ENCODE measurements at places on chromosomes 1 and 21.

DNA sequence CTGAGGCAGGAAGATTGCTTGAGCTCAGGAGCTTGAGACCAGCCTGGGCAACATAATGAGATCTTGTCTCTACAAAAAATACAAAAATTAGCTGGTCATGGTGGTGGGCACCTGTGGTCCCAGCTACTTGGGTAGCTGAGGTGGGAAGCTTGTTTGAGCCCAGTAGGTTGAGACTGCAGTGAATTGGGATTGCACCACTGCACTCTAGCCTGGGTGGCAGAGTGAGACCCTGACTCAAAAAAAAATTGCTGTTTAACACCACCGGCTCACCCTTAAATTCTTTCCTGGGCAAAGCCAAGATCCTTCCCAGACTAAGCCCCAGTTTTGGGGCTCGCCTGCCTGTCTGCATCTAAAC lies 6.6 kb upstream of the NSUN4 start:
- DNase-seq = no peak

GRCh38 chr1:80509965-80510522 lies 1290.7 kb upstream of the ADGRL2 start:
- no peak for DNase-seq

GRCh38 chr1:212700892-212701819 lies 1.5 kb upstream of the BATF3 start:
- DNase-seq = no peak

- no peak for DNase-seq
Measured at GRCh38 chr1:243393096-243393495, 137.3 kb downstream of the SDCCAG8 start.

DNA sequence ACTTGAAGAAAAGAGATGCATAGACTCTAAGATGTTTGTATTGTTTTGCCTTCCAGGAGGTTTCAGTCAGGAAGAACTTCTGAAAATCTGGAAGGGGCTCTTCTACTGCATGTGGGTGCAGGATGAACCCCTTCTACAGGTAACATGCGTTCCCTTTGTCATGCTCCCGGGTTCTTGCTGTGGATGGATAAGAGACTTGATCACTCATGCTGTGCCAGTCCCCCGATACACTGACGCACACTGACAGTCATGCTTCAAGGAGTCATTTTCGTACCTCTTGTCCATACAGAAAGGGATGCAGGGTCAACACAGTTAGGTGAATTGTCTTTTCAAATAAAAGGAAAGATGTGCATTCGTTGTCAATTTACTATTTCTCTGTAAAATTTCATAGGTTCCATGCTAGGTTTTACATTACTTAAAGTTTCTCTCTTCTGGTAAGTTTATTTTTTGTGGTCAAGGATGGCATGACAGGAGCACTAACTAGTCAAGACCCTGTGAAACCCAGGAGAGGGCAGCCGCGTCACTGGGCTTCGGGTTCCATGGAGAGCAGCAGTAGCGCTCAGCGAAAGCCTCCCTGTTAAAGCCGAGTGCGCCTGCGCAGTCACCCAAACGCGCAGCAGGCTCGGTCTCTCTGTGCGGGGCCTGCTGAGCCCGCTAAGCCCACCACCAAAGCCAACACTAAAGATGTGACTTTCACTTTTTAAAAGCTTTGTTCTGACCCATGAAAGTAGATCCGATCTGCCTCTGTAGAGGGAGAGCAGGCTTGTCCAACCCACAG lies 10.7 kb downstream of the RRP1B start:
- no peak for DNase-seq

DNA sequence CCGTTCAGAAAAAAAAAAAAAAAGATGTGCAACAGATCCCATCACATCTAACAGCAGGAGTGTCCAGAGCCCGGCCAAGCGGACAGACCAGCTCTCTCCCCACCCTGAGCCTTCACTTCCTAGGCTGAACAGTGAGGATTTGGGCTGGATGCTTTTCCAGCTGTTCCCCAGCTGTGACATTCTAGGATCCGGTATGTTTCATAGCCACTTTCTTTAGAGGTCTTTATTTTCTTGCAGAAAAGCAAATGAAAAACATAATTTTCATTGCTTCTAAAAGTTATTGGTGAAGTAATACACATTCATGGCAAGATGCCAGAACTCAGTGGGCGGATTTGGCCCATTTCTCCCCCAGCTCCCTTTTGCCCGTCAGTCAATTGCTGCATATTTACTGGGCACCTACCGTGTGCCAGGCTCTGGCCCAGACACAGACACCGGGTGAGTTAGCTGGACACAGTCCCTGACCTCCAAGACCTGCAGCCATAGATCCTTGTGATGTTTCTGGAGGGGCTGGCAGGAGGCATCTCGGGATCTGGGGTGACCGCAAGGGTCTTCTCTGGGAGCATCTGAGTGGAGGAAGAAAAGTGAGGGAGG lies 213.7 kb upstream of the VAMP3 start:
- no peak for DNase-seq

DNA sequence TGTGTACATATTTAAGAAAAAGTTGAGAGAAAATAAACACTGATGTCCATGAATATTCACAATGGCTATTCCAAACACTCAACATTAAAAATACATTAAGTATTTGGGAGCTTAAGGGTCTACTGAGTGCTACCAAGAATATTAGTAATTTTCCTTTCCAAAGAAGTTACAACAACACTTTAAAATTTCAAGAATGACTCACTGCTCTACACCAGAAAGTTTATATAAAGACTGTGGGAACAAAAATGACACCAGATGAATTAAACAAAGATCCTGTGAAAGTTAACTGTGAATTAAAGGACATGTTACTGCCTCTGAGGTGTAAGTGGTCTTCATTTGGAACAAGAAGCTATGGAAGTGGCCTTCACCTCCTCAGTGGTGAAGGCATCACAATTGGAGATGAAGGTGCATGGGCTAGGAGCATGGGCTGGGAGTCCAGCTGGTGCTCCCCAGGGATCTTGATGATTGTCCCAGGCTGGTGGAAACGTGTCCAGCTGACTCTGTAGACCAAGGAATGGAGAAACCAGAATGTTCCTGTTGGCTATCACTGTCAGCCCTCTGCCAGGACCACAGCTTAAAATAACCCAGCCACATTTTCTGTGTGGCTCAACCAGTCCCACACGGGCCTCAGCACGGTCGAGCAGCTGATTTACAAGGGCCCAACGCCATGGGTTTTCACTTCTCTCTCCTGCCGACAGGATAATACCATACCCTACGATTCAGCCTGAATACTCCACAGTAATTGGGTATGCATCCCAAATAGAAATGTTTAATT lies 28.8 kb downstream of the TAF5L start:
- no peak for DNase-seq

DNA sequence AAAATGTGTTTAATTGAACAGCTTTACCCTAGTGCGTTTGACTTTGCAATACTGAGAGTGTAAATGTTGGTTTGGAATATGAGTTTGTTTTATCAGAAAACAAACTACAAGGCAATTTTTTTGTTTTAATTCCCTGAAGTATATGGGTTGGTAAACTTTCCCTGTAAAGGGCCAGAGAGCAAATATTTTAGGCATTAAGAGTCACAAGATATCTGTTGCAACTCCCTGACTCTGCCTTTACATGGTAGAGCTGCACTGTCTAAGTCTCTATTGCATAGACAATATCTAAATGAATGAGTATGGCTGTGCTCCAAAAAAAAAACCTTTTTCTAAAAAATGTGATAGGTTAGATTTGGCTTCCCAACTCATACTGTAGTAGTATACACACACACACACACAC lies 115.1 kb upstream of the PBX1 start:
- DNase-seq = no peak

DNA sequence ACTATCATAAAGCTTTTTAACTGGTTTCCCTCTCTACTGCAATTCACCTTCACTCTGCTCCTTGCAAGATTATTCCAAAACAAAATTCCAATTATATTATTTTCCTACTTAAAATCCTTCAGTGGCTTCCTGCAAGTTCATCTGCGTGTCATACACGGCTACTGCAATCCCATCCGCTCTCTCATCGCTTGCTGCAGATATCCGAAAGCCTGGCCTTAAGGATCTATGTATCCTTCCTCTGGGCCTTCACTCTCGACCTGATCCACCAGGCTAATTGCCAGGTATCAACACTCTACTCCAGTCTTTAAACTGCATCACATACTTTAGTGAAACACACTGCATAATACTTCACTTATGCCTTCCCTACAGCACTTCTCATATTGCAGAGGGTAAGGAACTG lies 44.0 kb downstream of the VAV3 start:
- no peak for DNase-seq

GRCh38 chr1:16199157-16199501 lies 13.3 kb downstream of the ARHGEF19 start:
- no peak for DNase-seq

DNA sequence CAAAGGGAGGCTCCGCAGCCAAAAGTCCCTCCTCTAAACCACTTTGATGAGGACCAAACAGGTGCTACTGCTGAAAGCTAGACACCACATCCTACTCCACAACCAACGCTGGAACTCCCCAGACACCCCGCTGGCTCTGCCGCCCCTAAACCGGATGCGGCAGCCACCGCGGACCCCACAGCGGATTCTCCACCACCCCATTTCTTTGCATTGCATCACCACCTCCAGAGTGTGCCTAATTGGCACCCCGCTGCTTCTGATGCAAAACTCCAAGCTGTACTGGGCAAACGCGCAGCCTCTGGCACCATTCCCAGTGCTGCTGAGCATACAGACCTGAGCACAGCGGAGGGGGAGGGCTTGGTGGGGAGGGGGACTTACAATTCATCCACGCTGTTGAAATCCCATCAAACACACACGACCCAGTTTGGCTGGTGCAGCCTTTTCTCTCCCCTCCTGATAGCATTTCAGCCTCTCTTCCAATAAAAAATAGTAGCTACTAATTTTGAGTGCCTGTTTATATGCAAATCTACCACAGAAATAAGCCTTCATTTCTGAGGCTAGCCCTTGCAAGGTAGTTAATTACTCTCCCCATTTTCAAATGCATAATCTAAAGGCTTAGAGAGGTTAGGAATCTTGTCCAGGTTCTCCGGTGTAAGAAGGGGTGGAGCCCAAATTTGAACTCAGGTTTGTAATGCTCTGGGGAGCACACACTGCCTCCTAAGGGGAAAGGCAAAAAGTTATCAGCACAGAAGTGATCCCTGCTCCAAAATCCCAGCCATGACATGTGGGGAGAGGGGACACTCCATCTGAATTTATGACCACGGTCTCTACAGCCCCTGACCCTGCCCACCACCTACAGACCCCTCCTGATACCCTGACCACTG lies 12.2 kb upstream of the RGS16 start:
- peak; percentile 83 for DNase-seq

- DNase-seq = no peak
Measured at GRCh38 chr21:45137612-45137937, 63.2 kb downstream of the ADARB1 start.

Data from effector CD4-positive, alpha-beta T cell (primary cell).